ENCODE measurements at places on chromosomes 16 and 17. TPM values are rescaled to one million over a fixed set of nuclear protein-coding genes. Genes with fewer than 3 reads are reported as not detected.

The TMIGD1 gene
- total RNA-seq, result not detected

The CCL22 gene
- total RNA-seq, result not detected

The USP43 gene
- 0.43 TPM for total RNA-seq

The ALOX12B gene
- not detected for total RNA-seq

The MMP25 gene
- total RNA-seq, result not detected

The NXPH3 gene
- 0.22 TPM for total RNA-seq

The ZACN gene
- total RNA-seq, result not detected

The CFAP97D1 gene
- total RNA-seq, result not detected

The KIF19 gene
- not detected for total RNA-seq

The DNASE1L2 gene
- 0.86 TPM for total RNA-seq

The TRPV3 gene
- 5.5 TPM for total RNA-seq

The LPO gene
- 0.22 TPM for total RNA-seq

The HIC1 gene
- 148 TPM for total RNA-seq

The B3GNT9 gene
- 63.7 TPM for total RNA-seq
